ENCODE measurements at places on chromosomes 16 and 17.
A peak's percentile ranks its signal among the peaks of the same experiment; 100 is the strongest.

DNA sequence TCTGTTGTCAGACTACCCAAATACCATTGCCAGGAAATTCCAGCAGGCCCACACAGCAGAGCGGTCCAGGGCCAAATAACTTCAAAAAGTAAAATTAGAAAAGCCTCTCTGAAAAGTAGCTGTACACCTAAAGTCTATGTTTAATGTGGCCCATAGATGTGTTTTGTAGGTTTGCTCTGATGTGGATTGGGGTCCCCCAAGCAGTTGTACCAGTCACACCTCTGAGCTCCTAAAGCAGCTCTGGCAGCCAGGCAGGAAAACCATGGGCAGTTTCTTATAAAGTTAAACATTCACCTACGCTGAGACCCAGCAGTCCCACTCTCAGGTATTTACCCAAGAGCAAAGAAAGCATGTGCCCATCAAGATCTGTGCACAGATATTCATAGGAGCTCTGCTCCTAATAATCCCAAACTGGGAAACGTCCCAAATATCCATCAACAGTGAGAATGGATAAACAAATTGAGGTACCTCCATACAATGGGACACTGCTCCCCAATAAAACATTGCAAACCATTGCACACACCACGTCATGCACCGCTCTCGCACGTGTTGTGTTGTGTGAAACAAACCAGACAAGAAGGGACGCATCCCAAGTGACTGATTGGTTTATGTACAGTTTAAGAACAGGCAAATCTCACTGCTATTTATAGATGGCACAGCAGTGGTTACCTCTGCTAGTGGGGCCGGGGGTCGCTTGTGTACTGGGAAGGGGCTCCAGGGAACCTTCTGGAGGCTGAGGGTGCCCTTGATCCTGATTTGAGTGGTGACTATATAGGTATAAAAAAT lies 15.8 kb upstream of the PRM1 start:
- no peak for DNase-seq

GRCh38 chr17:73290399-73291259 lies 21.2 kb downstream of the CDC42EP4 start:
- no peak for DNase-seq

- no peak for DNase-seq
These were observed 37.8 kb downstream of the BCO1 start for GRCh38 chr16:81276323-81276722.

DNA sequence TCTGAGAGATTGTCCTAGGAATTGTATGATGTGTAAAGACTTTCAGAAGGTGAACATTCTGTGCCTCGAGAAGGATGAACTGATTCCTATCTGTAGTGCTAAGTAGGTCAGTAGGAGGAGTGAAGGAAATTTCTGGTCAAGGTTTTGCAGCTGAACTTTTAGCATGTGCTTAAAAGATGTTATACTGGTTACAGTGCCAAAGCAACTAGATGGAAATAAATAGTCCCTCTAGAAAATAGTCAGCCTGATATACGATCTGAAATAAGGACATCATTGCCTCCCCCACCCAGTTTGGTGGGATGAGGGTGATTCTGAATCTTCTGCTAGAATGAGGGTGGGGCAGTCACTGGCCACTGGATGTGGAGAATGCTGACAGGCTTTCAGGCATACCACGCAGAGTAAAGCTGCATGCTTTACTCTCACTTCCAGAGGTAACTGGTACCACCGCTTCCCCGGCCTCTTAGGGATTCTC lies 57.2 kb upstream of the VPS4A start:
- no peak for DNase-seq

DNA sequence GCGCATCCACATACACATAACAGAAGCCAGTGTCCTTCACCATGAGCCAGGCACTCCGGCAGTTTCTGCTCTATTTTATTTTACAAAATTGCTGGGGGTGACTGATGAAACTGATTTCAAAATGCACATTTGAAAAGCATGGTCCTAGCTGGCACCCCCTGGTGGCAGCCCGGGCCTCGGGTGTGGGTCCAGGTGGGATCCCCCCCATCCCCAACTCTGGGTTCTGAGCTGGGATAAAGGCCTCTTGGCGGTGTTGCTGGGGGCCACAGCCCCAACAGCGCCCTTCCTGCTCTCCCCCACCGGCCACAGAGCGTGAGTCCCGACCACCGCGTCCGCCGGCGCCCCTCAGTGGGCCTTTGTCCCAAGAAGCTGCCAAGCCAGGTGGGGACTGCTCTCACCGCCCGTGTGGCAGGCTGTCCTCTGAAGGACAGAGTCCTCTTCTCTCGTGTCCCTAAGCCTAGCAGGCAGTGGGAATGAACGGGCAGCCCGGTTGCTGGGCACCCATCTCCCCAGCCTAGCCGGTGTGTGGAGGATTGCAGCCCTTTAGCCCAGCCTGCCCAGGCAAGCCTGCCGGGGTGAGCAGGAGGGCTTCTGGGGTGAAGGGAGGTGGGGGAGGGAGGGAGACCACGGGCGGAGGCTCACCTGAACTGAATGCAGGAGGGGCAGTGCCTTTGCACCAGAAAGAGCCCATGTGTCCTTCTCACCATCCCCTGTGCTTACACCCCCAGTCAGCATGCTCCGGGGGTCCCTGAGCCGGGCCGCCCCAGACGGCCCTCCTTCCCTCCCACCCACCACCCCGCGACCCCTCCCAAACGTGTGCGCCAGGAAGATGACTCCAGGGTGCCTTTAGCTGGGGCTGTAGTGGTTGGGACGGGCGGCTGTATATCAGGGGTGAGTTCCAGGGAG lies 898 bp downstream of the SNAI3 start:
- no peak for DNase-seq

- DNase-seq = no peak
These were observed 16.8 kb upstream of the EMP2 start for GRCh38 chr16:10597187-10597601.

DNA sequence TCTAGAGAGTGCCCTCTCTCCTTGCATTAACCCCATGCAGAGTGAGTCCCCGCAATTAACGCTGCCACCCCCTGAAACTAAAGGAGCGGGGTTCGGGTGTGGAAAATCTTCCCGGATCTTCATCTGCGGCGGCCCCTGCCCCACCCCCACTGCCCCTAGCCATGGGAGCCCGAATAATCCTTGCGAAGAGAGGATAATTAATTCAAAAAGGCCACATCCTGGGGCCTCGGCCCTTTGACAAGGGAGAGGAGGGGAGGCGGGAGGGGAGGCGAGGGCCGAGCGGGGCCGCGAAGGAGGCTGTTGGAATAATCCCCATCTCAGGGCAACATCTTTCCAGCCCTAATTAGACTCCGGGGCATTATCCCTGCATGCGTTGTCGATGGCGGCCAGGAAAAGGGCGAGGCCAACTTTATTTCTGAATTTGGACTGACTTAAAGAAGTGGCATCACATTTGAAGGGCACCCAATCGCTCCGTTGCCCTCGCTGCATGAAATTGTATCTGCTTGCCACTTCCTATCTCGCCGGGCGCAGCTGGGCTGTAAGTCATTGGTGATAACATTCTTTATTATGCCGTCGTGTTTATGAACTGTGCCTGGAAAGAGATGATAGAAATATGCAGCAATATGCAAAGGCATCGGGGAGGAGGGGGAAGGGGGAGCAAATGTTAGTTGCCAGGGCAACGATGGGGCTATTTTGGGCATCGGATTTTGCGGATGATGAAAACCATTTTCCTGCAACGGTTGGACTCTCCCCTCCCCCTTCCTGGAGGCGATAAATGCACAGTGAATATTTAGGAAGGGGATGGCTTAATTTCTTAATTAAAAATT lies 387.1 kb upstream of the TNRC6C start:
- DNase-seq = no peak

DNA sequence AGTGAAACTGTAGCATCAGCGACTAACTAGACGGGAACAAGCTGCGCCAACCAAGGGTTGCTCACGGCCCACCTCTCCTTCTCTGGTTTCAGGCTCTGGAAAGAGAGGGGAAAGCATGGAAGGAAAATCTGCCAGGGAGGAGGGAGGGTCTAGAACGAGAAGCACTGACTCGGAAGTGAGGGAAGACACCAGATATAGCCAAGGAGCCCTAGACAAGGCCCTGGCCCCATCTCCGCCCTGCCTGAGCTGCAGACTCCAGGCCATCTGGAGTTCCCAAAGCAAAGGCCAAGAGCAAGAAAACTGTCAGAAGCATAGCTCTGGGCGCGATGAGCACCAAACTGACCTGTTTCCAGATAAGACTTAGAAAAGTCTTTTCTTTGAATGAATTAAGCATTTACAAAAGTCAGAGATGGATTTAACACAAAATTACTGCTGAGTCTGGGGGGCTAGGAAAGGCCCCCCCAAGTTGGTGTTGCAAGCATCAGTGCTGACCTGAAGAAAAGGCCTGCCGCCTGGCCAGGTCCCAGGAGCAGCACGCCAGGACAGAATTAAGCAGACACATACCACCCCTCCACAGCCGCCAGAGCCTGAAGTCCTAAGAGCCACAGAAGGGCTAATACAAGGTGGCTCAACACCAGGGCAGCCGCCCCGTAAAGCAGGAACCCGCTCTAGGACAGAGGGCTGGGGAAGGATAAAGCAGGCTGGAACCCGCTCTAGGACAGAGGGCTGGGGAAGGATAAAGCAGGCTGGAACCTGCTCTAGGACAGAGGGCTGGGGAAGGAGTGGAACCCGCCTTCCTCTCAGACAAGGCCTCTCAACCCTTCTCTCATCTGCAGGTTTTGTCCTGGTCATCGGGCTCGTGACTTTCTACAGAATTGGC lies 20.7 kb downstream of the TMEM204 start:
- no peak for DNase-seq

GRCh38 chr16:65111306-65111705 lies 10.6 kb downstream of the CDH11 start:
- no peak for DNase-seq

DNA sequence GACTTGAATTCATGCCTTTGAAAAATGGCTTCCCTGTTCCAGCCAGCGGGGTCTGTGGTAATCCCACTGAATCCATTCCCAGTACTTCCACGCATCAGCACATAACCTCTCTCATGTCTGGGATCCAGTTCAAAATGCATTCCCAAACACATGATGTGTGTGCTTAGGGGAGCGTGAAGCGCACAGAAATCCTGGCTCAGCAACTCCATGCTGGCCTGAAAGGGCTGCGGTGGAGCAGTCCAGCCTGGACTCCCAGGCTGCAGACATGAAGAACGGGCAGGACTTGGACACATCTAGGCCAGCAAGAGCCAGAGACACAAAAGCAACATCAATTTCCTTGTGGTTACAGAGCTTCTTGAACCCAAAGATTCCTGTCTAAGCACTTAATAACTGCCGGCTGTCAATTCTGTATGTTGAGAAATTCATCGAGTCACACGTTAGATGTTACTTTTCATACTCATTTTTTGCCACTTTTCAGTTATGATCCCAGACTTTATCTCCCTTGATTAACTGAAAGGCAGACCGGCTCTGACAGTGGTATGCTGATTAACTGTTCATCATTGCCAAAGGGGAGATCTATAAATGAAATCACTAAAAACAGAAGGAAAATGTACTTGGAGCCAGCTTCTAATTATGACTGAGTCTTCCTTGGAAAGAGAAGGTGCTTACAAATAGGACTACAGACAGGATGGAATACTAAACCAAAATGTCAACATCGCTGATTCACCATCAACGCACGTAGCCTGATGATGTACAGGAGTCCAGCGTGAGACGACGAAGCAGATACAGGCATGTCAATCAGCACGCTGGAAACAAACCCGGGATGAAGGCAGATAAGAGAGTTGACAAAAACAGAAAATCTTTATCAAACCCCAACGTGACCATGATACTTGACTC lies 23.0 kb downstream of the NSMCE1 start:
- DNase-seq = peak; percentile 86

DNA sequence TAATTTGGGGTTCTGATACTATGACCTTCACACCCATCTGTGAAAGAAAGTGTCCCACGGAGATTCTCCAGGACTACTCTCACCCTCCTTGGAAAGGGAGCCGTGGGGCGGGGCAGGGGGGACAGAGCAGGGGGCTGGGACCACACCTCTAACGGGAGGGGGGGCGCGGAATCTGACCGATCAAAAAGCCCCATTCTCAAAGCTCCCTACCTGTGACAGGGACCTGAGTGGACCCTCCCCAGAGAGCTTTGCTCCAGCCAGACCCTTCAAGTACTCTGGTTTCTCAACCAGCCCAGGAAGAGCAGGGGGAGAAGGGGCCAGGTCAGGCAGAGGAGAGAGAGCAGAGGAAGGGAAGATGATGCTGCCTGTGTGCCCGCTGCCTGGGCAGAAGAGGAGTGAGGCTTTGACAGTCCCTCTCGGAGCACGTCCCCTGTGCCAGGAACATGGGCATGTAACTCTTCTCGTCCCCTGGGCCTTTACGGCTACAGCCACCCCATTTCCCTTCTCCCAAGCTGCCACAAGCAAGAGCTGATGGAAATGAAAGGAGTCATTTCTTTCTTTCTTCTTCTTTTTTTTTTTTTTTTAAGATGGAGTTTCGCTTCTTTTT lies 682 bp downstream of the XAF1 start:
- DNase-seq = no peak

GRCh38 chr16:23469814-23470213 lies 16.8 kb upstream of the COG7 start:
- no peak for DNase-seq

- no peak for DNase-seq
These were observed 13.6 kb downstream of the CDH15 start for GRCh38 chr16:89184933-89185794.

GRCh38 chr16:351804-352520 lies 561 bp downstream of the AXIN1 start:
- no peak for DNase-seq

GRCh38 chr17:39222866-39223834 lies 2.6 kb downstream of the STAC2 start:
- DNase-seq = no peak

DNA sequence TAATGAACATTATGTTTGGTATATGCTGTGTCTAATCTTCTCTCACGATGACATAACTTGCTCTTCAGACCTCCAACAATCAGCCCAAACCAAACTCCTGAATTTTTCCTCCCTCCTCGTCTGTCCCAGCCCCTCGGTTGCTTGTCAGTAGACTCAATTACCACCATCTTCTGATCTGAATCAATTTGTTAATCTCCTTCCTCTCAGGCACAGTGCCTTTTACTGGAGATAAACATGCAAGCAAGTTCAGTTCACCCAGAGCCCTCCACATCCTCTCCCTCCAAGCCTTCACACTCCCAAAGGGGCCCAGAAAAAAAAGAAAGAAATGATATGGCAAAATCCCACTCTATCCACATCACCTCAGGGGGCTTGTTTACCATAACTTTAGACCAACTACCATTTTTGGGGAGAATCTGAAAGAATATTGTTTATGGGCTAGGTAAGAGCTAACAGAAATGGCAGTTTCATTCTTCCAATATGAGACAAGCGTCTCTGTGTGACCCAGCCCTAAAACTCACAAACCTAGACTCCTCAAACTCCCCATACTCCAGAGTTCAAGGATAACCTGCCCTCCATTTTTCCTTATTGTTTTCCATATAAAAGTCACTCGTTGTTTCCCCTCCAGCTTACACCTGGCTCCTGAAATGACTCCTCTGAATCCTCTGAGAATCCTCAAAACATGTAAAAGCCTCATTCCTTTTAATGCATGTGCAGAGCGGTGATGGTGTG lies 1.5 kb downstream of the TEX2 start:
- DNase-seq = no peak

- DNase-seq = no peak
These were observed 122.0 kb upstream of the CHMP6 start for GRCh38 chr17:80869481-80870145.

DNA sequence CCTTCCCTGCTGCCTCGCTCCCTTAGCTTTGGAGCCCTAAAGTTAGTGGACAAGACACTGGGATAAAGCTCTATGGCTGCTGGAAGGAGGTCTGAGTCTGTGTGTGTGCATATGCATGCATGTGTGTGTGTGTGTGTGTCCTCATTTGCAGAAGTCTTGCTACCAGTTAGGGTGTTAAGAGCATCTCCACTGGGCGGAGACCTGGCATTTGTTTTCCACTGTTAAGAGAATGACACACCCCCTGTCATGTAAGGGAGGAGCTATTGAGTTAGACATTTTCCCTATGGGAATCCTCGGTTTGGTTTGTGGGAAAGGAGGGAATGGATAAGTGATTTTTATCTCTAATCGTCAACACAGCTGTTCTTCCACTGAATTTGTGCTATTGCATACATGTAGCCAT lies 24.8 kb upstream of the ARHGAP23 start:
- peak; percentile 19 for DNase-seq

Data from skeletal muscle cell (primary cell).